ENCODE measurements at places on chromosomes 6 and 20.

DNA sequence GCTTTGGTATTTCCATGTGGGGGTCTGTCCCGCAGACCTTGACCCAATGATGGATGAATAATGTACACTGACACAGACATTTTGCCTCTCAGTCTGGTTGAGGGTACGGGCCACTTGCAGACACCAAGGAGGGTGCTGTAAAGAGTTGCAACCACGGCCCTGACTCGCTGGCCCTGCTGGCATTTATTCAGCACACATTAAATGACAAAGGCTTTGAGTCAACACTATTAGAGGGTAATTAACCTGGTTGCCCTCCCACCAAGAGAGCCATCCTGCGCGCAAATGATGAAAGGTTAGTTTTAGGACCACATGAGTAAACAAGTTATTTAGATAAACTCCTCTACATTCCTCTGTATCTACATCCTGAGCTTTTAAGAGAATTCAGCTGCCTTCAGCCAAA, 308.9 kb upstream of the MMS22L start:
- no peak for DNase-seq

GRCh38 chr6:39681674-39682121, 43.5 kb downstream of the KIF6 start:
- DNase-seq = no peak

DNA sequence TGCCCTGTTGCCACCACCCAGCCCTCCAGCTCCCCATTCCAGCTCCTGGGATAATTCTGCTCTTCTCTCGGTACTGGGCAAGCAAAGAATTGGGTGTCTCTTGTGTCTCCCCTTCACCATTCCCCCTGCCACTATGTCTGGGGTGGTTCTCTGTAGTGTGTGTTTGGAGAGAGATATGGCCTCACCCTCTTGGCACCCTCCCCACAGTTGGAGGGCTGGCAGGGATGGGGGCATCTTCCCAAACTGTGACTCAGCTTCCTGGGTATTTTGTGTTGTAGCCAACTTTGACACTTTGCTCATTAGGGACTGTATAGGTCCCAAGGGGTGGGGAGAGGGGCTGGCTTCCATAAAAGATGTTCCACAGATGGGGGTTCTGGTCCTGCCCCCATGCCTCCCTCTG, 1.7 kb downstream of the TNXB start:
- no peak for DNase-seq

- DNase-seq = no peak
Measured at GRCh38 chr6:169160091-169160854, 93.4 kb downstream of the THBS2 start.
